Left kidney (tissue), 8 donors: ENCODE measurements at places on chromosomes 2 and 18. TPM values are rescaled to one million over a fixed set of nuclear protein-coding genes. Genes with fewer than 3 reads are reported as not detected.

DNA sequence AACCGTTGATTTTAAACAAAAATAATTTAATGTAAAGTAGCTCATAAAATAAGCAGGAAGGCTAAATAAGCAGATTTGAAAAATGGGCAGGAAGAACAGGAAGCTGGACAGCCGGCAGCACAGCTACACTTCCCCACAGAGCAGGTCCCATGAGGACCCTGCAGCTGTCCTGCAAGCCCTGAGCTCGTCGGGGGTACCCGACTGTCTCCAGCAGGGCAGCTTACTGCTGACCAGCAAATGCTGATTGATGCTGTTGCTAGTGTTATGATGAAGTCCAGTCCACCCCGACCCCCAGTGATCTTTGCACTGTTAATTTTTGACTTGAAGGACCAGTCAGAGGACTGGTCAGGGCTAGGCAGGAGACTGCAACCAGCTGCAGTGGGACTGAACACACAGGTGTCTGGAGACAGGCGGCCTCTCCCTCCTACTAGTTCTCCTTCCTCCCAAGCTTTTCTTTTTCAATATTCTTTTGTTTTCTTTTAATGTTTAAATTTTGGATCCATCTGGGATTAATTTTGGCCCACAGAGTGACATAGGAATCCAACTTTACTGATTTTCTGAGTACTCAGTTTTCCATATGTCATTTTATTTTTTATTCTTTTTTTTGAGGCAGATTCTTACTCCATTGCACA, 27.7 kb downstream of the POLE4 start:
- DNase-seq: no peak

GRCh38 chr2:188983427-188984064, 9.4 kb downstream of the COL3A1 start:
- no peak for DNase-seq

DNA sequence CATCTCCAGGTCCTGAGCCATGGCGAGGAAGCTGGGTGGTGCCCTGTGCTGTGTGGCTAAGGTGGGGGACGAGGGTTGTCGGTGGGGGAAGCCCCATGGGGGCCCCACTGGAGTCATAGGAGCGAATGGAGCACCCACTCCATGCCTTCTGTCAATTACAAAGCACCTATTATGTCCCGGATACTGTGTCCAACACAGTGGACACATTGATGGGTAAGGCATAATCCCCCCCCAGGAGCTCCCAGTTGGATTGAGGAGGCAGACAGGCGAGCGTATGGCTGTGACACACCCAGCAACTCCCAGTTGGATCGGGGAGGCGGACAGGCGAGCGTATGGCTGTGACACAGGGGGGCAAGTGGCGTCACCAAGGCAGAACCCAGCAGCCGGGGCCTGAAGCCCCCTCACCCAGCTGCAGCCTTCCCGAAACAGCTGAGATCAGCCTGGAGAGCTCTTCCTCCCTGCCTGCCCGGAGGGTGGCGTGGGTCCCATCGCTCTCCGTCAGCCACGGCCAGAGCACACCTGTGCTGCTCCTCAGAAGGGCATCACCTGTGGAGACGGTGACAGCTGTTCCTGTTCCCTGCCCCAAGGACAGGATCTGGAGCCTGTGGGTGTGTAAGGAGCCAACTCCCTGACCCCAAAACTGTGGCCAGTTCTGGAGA, 69.6 kb downstream of the HPCAL1 start:
- no peak for DNase-seq

- DNase-seq: no peak
These were observed 37.3 kb upstream of the REL start for GRCh38 chr2:60844105-60844504.

Gene PCARE
- 0.43 TPM for polyA plus RNA-seq

DNA sequence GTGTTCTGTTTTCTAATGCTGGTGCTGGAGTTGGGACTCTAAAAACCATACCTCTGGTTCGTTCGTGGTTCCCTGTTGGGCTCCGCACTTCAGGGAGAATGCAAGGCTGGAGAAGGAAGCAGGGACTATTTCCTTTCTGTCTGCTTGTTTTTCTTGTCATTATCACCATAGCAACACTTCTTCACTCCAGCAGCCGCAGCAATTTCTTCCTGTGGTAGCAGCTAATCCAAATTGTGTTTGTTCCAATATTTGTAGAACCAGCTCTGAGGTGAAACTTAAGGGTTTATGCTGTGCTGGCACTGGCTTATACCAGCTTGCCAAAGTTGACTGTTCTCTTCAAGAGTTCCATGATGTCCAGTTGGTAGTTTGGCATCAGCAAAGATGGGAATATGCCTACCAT, 301.4 kb upstream of the SYT4 start:
- no peak for DNase-seq

DNA sequence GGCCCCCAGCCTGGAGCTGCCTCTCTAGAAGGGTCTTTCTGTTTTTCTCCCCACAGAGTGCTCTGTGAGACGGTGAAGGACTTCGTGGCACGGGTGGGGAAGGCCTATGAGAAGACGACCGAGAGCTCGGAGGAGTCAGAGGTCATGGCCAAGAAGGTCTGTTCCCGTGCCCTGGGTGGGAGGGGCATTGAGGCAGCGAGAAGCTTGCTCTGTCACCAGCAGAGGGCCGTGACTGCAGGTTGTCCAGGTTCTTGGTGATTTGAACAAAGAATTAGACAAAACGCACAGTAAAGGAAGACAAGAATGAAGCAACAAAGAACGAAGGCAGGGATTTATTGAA, 93.9 kb downstream of the DGKD start:
- DNase-seq: no peak

DNA sequence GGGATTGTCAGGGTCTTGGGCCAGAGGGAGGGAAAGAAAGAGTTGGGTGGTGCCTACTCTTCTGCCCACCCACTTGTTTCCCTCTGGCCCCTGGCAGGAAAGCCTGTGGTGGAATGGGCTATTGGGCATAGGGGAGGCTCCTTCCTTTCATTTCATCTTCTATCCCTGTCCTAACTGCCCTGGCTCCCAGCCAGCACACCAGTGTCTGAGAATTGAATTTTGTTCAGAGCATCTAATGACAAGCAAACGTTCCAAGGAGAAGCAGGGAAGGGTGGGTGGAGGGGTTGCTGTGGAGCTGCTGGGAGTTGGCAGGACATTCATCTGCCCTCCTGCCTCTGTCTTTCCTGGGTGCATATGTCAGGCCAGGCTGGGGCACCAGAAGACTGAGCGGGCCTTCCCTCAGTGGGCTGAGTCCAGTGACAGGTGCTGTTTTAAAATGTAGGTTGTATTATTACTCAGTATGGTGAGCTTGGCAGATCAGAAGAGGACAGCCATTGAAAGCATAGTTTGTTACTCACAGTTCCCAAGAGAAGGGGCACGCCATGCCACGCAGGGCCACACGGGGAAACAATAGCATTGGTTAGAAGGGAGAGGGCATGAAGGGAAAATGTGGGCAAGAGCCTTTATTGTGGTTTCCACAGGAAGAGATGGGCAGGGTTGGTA, 171.9 kb downstream of the ACOXL start:
- DNase-seq: no peak

Gene ALPG
- not detected for polyA plus RNA-seq

Gene CCDC68
- 11.9 TPM for polyA plus RNA-seq

DNA sequence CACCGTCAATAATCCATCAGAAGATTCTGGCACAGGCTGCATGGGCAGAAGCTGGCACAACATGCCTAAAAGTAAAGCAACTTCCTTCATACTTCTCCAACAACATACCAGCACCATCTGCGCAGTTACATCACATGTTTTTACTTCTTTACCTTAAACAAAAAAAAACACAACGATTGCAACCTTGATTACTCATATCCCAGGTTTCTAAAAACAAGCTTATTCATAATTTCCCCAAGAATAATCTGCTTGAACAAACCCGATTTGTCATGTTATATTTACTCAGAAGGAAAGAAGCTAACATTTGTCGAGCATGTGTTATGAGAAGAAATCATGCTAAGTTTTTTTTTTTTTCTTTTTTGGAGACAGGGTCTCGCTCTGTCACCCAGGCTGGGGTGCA, 54.7 kb downstream of the THADA start:
- DNase-seq: no peak

- no peak for DNase-seq
These were observed 84.4 kb upstream of the HS6ST1 start for GRCh38 chr2:128402911-128403670.

DNA sequence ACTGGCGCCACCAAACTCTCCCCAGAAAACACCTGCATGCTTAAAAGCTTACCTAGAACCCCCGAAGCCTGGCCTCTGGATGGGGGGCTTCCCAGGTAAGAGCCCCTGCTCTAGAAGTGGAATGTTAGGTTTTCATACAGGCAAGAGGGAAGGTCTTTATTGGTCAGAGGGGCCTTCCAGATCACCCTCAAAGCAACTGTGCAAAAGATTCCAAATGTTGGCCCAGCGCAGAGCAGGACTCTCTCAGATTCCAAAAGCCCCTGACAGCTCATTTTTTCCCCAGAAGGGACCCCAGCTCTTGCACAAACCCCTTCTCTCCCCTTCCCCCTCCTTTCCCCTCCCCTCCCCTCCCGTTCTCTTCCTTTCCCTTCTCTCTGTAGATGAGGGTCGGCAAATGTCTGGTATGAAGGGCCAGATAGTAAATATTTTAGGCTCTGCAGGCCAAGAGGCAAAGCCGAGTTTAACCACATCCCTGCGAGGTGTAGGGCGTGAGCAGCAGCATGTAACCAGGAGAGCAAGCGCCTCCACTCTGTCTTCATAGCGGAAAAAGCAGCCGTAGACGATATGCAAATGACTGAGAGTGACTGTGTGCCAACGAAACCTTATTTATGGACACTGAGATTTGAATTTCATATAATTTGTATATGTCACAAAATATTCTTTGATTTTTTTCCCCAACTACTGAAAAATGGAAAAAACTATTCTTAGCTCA, 116.9 kb downstream of the SMAD7 start:
- no peak for DNase-seq

DNA sequence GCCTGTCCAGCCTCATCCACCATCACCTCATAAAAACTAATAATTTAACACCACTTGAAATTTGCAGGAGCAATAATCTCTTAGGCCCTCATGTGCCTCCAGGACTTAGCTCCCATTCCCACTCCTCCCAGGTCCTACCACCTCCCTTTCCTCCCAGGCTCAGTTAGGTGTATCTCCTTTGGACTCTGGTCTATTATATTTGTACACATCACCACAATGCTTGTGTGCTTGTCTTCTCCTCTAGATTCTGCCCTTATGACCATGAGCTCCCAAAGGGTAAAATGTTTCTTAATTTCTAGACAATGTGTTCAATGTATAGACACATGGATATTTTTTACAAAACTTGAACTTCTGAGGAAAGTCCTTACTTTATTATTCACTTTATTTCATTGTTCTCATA, 182.0 kb upstream of the ZC3H15 start:
- DNase-seq: no peak

Gene LIMS3
- 2.4 TPM for polyA plus RNA-seq

GRCh38 chr2:160427629-160428404, 65.8 kb downstream of the RBMS1 start:
- DNase-seq: peak; percentile 71

GRCh38 chr2:3180082-3180908, 197.3 kb downstream of the EIPR1 start:
- DNase-seq: no peak

Gene DNAJB2
- polyA plus RNA-seq: 62.9 TPM

Gene ZNF396
- 7.2 TPM for polyA plus RNA-seq

DNA sequence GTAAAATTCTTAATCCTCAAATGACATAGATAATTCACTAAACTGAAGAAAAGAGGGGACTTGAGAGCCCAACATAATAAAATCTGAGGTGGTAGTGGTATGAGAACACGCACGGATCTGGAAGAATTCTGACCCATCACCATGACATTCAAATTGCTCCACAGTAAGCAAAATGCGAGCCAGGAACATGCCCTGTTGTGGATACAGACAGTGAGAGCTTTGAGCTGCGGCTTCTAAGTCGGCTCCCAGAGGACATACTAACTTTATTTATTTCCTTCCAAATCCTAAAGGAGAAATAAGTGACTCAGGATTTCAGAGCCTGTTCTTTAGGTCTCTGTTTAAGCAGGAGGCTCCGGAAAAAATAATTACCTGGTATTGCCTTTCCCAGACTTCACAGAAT, 143.4 kb upstream of the SMAD7 start:
- DNase-seq: no peak

- no peak for DNase-seq
These were observed 749.0 kb upstream of the ZEB2 start for GRCh38 chr2:145268931-145269330.

GRCh38 chr2:128584296-128584890, 265.7 kb upstream of the HS6ST1 start:
- no peak for DNase-seq

DNA sequence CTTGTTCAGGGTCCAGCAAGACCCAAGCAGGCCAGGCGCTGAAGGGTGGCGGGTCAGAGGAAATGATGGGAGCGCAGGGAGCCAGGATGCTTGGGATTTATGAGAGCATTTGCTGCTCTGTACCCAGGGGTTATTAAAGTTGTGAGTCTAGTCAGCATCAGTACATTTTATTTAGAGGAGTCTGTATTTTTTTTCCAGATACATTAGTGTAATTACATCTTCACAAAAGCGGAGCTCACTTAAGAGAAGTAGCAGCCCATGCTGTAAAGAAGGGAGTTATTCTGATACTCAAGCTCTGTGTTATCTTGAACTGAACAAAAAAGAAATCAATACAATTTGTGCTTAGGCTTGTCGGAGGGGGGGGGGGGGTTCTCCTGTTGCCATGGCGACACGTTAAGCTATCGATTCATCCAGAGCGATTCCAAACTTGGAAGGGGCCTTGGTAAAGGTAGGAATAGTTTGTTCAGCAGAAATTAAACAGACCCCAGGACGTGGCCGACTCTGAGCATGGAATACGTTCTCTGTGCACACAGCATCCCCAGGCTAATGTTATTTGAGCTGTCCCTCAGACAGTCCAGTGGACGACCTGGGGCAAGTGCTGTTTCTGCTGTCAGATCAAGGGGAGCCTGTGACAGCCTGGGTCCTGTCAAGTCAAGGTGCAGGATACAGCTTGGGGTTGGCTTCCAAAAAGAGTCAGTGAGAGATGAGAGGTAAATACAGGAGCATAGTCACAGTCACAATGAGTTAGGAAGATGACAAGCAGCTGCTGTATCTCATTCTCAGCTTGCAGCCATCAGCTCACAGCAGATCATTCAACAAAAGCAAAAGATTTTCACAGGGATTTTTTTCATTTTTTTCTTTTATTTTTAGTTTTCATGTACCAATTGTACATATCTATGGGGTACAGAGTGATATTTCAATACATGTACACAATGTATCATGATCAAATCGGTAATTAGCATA, 387.6 kb downstream of the DCDC2C start:
- no peak for DNase-seq

DNA sequence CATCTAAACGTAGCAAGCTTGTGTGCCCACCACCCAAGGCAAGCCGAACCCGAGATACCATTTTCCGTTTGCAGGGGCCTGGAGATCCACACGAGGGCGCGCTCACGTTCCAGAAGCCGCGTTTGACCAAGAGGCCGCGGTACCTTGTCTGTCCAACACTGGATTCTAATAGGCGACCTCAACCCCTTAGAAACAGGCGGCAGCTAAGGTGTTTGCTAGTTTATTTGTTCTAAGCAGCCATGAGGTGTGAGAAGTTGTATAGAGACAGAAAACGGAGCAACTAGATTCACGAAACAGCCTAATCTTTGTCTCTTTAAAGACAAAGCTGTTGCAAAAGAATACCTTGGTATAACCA, 4.2 kb downstream of the HOXD11 start:
- peak; percentile 92 for DNase-seq
